Kidney tubule cell (primary cell): ENCODE measurements at places on chromosomes 5 and 9.

- peak; percentile 96 for DNase-seq
Observed at GRCh38 chr5:154940772-154941620, at the start of gene MRPL22. Gene MRPL22, plus strand, starts transcription at chr5:154941073. Its CDS starts 38 bp downstream, at chr5:154941111.

- peak; percentile 49 for DNase-seq
Observed at GRCh38 chr5:42767491-42768105, 11.0 kb downstream of the CCDC152 start.

- no peak for DNase-seq
Observed at GRCh38 chr5:160844177-160844576, 7.8 kb downstream of the ATP10B start.

- DNase-seq: peak; percentile 47
Observed at GRCh38 chr5:79062436-79062835, 7.0 kb downstream of the DMGDH start.

- DNase-seq: peak; percentile 59
Observed at GRCh38 chr9:131762356-131762932, 22.6 kb upstream of the RAPGEF1 start.

DNA sequence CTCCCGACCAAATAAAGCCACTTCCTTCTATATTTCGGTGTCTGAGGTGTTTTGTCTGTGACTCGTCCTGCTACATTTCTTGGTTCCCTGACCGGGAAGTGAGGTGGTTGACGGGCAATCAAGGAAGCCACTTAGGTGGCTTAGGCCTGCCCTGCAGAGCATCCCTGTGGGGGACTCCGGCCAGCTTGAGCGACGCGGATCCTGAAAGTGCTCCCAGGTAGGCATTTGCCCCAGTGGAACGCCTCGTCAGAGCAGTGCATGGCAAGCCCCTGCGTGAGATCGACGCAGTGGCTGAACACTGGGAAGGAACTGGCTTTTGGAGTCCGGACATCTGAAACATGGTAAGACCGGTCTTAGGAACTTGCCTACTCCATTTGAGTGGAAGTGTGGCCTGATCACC, 157.2 kb upstream of the COX7C start:
- DNase-seq: no peak

GRCh38 chr5:177008716-177009115, 2.1 kb upstream of the UIMC1 start:
- no peak for DNase-seq

- no peak for DNase-seq
Observed at GRCh38 chr5:67686746-67687145, 490.1 kb upstream of the CD180 start.

DNA sequence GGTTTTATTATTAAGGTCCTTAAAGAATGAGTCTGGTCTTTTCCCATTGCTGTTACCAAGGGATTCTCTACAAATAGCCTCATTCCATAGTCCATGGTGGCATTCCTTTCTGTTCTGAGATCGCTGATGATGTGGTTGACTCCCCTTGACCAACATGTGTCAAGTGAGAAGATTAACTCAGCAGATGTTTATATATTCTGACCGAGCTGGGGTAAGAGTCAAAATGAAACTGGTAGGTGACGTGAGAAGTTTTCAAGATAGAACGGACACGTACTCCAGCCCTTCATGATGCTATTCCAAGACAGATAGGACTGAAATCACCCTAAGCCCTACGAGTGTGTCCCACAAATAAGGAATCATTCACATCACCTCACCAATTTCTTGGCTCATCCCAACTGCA, 155.5 kb upstream of the WWC1 start:
- no peak for DNase-seq

DNA sequence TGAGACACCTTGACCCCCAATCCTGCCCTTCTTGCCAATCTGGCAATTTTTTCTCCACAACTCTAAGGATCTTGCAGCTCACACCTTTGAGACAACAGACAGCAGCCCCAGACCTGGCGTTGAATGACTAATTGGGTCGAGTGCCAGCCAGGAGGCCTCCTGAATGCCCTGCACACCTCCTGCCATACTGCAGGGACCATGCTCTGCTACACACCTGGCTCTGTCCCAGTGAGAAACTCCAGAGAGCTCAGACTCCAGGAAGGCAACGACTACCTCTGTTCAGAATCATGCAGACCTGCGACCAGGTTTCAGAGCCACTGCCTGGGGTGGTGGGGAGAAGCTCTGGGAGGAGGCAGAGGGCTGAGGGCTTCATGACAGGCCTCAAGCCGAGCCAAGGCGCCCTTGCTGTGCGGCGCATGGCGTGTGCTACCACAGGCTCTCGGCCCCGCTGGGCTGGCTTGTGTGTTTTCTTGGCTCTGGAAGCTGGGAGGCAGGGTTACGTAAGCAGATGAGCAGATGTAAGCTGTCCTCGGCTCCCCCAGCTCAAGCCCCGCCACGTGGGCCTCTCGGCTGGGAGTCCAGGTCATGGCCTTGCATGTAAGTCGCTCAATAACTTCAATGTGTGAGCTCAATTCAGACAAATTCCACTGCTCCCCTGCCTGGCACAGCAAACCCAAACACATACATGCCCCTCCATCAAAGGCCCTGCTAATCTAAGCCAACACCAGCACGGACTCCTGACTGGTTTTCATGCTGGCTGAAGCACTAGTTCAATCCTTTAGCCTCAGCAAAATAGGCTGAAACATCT, 27.5 kb downstream of the B4GALT1 start:
- DNase-seq: peak; percentile 87

- DNase-seq: peak; percentile 65
Observed at GRCh38 chr9:72579190-72579589, 57.8 kb downstream of the TMC1 start.

- DNase-seq: no peak
Observed at GRCh38 chr9:105141146-105141975, 103.1 kb upstream of the SLC44A1 start.

DNA sequence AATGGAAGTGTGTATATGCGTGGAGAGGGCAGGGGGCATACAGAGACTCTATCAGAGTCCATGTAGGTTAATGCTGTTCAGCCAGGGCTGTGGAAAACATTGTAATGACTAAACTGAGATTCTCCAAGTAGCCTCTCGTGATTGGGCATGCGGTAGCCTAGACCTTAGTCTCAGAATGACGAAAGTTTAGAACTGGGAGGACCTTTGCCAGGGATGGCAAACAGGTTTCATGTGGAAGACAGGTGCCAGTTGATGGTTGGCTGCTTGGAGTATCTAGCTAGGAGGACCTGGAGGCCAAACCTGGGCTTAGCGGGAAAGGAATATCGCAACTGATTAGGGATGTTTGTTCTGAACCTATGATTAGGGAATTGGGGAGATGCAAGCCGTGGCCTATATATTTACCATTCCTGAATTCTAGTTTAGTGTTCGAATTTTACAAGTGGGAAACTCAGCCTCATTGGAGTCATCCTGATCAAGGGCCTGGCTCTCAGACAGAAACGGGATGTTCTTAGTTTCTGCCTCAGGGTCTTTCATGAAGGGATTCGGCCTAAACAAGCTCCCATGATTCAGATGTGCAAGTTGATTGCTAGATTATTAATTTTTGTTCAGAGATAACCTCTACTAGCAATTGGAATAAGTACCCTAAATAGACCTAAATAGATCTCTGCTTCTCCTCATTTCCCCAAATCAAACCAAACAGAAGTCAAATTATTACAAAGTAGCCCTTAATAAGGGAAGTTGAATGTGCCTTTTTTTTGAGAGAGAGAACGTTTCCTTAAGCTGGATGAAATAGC, 26.8 kb upstream of the TJP2 start:
- DNase-seq: no peak
